T-cell (primary cell): ENCODE measurements at places on chromosomes 7 and 10. TPM values are rescaled to one million over a fixed set of nuclear protein-coding genes. Genes with fewer than 3 reads are reported as not detected.
A peak's percentile ranks its signal among the peaks of the same experiment; 100 is the strongest.

Gene PLAC9
- not detected for total RNA-seq

GRCh38 chr10:33252794-33253203 is 81.7 kb downstream of the NRP1 start:
- peaks cover 20% of the 10 kb centered on the region for H3K4me1 ChIP-seq
- H3K4me3 ChIP-seq, result no peak overlapping the region
- H3K27me3 ChIP-seq, result peaks cover 5% of the 10 kb centered on the region
- no peak for DNase-seq
- H3K27ac ChIP-seq, result no peak overlapping the region

GRCh38 chr10:36114913-36115312 is 472.8 kb upstream of the FZD8 start:
- H3K36me3 ChIP-seq, result no peaks in the 10 kb centered on the region
- H3K27me3 ChIP-seq, result no peaks in the 10 kb centered on the region
- no peak overlapping the region for H3K4me3 ChIP-seq

Gene CYP2C9
- total RNA-seq, result not detected

DNA sequence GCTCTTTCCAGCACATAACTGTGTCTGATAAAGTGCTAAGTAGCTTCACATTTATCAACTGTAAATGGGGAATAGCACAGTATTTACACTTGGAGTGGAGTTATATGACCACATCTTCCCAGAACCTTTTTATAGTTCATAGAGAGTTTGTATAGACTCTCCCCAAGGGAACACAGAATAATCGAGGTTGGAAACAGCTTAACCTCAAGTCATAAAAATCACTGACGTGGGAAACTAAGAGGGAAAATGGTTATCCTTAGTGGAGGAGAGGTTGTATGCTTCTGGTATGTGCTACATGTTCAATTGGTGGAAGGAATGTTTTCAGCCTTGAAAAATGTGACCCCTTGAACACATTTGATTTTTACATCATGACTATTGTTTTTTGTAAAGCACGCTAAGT is 167.9 kb upstream of the KIAA1217 start:
- no peak for DNase-seq
- no peaks in the 10 kb centered on the region for H3K36me3 ChIP-seq
- H3K4me1 ChIP-seq, result no peaks in the 10 kb centered on the region
- H3K27ac ChIP-seq, result no peak overlapping the region
- no peaks in the 10 kb centered on the region for H3K27me3 ChIP-seq

DNA sequence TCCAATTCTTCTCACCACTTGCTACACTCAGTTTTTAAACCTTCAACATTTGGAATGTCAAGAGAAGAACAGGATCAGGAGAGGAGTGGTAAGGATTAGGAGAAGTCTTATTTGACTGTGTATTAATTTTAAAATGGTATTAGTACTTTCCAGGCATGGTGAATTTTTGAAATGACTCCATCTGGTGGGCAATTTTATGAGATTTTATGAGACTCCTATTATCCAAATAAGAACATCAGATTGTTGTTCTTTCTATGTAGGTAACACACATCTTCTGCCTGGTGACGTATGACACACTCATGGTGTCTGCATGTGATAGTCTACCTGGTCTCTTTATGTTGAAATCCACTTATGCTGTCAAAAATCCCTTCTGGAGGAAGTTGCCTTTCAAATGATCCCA is 51.0 kb downstream of the SLC13A1 start:
- no peak overlapping the region for H3K4me3 ChIP-seq
- H3K36me3 ChIP-seq, result no peaks in the 10 kb centered on the region
- no peaks in the 10 kb centered on the region for H3K27me3 ChIP-seq
- DNase-seq, result no peak

Gene TMEM273
- 15.6 TPM for total RNA-seq

Gene CNPY1
- total RNA-seq, result not detected

DNA sequence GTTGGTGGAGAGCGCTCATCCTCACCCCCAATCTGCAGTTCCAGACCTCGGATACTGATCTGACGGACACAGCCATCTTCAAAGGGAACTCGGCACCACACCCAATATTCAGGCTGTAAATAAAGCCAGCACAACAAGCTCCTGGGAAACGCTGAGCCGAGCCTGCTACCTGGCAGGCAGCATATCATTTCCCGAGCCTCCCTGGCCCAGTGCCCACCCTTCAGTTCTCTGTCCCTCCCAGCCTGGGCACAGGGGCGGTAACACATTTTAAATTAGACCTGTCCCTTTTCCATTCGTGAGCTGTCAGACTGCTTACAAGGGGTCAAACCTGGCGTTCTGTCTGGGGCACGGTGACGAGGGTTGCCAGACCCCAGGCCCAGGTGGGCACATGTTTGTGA is 250.5 kb downstream of the ARHGAP12 start:
- no peaks in the 10 kb centered on the region for H3K27me3 ChIP-seq
- DNase-seq, result no peak
- H3K36me3 ChIP-seq, result no peaks in the 10 kb centered on the region

Gene MOGAT3
- not detected for total RNA-seq

GRCh38 chr10:64555666-64556065 is 1034.5 kb downstream of the REEP3 start:
- no peaks in the 10 kb centered on the region for H3K36me3 ChIP-seq
- no peaks in the 10 kb centered on the region for H3K4me1 ChIP-seq
- H3K27me3 ChIP-seq, result no peaks in the 10 kb centered on the region
- no peak overlapping the region for H3K4me3 ChIP-seq
- no peak for DNase-seq
- no peak overlapping the region for H3K27ac ChIP-seq

GRCh38 chr10:67978749-67979148 is 94.3 kb downstream of the SIRT1 start:
- DNase-seq, result no peak
- no peaks in the 10 kb centered on the region for H3K27me3 ChIP-seq
- no peak overlapping the region for H3K4me3 ChIP-seq
- H3K27ac ChIP-seq, result no peak overlapping the region

DNA sequence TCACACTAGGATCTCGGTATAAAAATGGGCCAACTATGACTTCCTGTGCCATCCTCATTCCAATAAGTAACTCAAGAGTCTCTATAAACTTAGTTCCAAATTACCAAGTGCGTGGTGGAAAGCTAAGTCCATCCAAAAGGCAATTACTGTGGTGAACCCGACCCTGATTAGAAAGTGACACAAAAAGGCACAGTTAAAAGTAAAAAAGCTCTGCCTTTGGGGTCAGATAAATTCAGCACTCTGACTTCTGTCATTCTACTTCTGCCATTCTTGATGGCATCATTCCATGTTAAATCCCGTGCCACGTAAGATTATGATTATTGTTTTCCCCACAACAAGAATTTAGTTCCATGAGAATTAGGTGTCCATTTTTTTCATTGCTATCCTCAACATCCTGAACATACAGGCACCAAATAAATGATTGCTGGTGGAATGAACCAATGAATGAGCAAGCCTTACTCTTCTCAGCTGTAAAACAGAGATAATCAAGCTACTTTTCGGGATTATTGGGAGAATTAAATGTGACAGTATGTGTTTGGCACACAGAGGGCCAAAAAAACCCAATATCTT is 877 bp downstream of the NCOA4 start:
- DNase-seq, result no peak
- no peaks in the 10 kb centered on the region for H3K27me3 ChIP-seq
- H3K4me1 ChIP-seq, result peaks cover 40% of the 10 kb centered on the region
- H3K4me3 ChIP-seq, result peak overlapping the region; percentile 90
- peak overlapping the region; percentile 83 for H3K27ac ChIP-seq

DNA sequence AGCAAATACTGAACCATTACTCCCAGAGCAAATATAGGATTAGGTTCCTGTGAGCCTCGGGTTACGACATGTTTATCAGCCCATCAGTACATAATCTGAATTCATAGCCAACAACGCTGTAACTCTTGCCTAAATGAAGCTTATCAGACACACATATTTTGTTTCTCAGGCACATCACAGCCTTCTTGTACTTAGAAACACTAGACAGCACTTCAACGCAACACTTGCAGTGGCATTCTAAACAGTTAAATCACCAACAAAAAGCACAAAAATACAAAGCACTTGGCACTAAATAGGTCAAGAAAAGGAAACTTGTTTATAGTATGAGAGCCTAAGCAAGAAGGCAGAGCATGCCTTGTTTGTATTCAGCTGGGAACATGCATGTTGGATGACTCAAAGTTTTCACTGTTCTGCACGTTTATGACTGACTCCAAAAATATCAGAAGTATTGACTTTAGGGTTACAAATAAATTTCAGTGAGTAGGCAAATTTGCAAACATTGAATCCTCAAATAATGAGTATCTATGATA is 75.0 kb downstream of the VPS50 start:
- DNase-seq, result no peak
- no peak overlapping the region for H3K27ac ChIP-seq
- H3K4me1 ChIP-seq, result no peaks in the 10 kb centered on the region
- peaks cover 23% of the 10 kb centered on the region for H3K36me3 ChIP-seq

DNA sequence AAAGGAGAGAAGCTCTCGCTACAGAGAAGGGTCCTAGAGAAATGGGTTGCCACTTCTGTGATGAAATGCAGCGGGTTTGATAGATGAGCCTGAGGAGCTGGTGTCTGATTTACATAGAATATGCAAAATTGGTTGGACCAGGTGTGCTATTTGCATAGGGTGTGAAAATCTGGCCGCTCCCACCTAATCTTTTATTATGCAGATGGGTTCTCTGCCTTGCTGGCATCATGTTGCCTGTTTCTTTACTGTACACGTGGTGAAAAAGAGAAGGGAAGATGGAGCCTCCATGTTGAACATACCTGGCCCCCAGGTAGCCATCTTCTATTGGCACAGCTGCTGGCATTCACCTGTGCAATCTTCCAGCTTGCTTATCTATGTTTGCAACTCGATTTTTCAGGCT is 212.2 kb downstream of the ANKRD7 start:
- no peaks in the 10 kb centered on the region for H3K36me3 ChIP-seq
- DNase-seq, result no peak
- no peak overlapping the region for H3K4me3 ChIP-seq
- H3K27ac ChIP-seq, result no peak overlapping the region

- H3K4me1 ChIP-seq, result no peaks in the 10 kb centered on the region
- no peak overlapping the region for H3K4me3 ChIP-seq
- no peak for DNase-seq
These were observed 84.5 kb upstream of the DYNC1I1 start for GRCh38 chr7:95687759-95688343.

DNA sequence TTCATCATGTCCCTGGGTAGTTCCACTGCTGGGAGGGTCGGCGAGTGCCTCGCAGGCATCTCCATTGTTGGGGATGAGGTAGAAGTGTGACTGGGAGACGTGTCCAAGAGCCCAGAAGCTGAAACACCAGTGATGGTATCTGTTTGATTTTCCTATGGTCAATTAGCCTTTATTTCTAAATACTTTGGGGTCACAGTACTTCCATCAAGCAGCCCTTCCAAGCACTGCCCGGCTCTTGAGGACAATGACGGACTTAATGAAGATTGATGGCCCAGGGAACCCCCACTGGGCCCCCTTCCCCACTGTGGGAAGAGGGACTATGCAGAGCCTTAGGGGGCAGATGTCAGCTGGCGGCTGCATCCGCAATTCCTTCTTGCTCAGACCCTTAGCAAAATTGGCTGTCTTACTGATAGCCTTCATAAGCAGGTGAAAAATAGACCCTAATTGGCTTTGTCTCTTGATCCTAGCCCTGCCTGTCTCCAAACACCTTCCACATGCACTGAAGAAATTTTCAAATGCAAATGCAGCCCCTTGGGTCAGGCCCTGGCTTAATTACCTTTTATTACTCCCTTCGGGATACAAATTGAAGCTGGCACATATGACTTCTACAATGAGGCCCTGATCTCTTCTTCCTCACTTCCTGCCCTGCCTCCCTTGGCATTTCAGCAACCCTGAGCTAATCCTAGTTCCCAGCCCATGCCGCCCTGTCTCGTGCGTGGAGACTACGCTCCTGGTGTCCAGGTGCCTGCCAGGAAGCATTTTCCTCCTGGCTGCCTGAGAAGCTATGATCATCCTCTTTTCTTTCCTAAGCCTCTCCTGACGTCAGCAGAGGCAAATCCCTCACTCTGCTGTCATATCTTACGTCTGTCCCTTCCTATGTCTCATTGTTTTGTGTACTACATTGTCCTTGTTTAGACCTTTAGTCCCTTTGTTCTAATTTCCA is 124.5 kb upstream of the GDF10 start:
- H3K27ac ChIP-seq, result no peak overlapping the region
- no peak overlapping the region for H3K4me3 ChIP-seq
- H3K36me3 ChIP-seq, result no peaks in the 10 kb centered on the region
- H3K4me1 ChIP-seq, result no peaks in the 10 kb centered on the region
